ENCODE measurements at places on chromosomes 5 and 9. TPM values are rescaled to one million over a fixed set of nuclear protein-coding genes. Genes with fewer than 3 reads are reported as not detected.

- DNase-seq, result no peak
Measured at GRCh38 chr9:34253460-34253837, 74.6 kb downstream of the UBAP1 start.

HRCT1 gene
- not detected for total RNA-seq

DNA sequence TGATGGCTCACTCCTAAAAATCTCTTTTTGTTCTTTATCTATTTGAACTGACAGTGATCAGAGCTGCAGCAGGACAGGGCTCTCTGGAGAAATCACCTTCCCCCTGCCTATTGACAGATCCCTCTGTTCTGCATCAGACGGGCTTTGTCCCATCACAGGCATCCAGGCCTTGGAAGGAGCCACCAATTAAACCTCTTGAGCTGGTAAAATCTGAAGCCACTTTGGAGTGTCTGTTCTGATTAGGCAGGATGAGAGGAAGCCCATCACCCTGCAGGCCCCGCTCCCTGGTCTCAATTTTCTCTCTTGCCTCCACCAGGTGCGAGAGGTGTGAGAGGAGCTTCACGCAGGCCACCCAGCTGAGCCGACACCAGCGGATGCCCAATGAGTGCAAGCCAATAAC is 97.7 kb downstream of the PRDM6 start:
- DNase-seq, result no peak

GRCh38 chr9:27817747-27818146 is 244.5 kb upstream of the C9orf72 start:
- DNase-seq, result no peak

PCDHGA11 gene
- not detected for total RNA-seq

CSNK1G3 gene
- total RNA-seq, result 36.1 TPM

DNA sequence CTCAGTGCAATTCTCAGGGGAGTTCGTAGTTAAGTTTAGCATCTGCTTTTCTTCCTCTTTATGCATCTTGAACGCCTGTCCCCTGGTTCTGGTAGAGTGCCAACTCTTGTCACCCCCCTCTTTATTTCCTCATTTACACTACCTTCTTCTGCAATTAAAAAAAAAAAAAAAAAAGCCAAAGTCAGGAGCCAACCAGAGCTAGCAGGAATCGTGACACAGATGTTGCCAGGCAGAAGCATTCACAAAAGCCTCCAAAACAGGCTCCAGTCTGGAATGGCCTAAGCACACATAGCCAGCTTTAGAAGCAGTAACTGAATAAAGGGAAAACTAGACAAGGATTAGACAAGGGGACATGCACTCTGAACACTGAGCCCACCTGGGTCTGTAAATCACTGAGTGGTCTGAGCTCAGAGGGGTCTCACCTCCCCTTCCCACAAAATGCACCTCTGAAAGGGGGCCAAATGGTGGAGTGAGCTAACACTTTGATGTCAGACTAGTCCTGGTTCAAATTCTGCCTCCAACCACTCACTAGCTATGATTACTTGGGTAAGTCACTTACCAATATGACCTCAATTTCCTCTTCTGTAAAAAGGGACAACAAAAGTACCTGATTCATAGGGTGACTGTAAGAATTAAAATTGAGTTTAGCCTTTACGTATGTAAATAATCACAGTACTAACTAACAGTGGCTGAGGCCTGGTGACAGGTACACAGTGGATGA is 2.0 kb downstream of the CD74 start:
- peak; percentile 64 for DNase-seq

AGTPBP1 gene
- total RNA-seq, result 46.4 TPM

CARD6 gene
- total RNA-seq, result 1.4 TPM

GRCh38 chr9:131475956-131476776 is 26.6 kb upstream of the POMT1 start:
- no peak for DNase-seq

DNA sequence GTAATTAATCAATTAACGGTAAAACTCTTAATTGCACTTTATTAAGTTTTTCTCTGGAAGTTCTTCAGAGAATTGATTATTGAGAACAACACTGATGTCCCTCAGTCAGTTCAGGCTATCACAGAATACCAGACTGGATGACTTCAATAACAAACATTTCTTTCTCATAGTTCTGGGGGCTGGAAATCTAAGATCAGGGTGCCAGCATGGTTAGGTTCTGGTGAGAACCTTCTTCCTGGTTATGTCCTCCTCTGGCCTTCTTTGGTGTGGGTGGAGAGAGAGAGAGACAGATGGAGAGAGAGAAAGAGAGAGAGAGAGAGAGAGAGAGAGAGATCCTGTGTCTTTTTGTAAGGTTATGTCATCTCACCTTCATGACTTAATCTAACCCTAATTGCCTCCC is 71.4 kb upstream of the DAP start:
- no peak for DNase-seq

SPINK13 gene
- not detected for total RNA-seq

- DNase-seq, result no peak
Measured at GRCh38 chr9:121538221-121538620, 38.6 kb upstream of the GGTA1 start.

BARHL1 gene
- not detected for total RNA-seq

- no peak for DNase-seq
Measured at GRCh38 chr9:79800578-79800977, 228.8 kb downstream of the TLE4 start.

GRCh38 chr9:88792502-88792901 is 198.8 kb upstream of the S1PR3 start:
- DNase-seq, result no peak

GRCh38 chr5:88813805-88814575 is 69.0 kb downstream of the MEF2C start:
- DNase-seq, result no peak

PTPN3 gene
- total RNA-seq, result 1.3 TPM

DNA sequence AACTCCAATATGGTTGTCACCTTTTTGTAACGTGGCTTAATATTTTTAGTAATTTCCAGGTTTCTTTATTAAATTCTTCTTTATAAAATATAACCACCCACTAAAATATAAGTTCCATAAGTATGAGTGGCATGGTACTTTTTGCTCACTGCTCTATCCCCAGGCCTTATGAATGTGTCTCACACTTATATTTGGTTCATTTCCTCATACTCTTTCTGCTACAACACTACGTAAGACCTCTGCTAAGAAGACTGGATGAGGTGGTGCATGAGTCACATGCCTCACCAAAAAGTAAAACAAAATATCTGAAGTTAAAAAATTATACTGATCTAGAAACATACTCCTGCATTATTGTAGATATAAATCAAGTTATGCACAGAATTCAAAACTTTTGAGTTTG is 400.9 kb downstream of the HCN1 start:
- no peak for DNase-seq

CTSV gene
- 0.16 TPM for total RNA-seq

DNA sequence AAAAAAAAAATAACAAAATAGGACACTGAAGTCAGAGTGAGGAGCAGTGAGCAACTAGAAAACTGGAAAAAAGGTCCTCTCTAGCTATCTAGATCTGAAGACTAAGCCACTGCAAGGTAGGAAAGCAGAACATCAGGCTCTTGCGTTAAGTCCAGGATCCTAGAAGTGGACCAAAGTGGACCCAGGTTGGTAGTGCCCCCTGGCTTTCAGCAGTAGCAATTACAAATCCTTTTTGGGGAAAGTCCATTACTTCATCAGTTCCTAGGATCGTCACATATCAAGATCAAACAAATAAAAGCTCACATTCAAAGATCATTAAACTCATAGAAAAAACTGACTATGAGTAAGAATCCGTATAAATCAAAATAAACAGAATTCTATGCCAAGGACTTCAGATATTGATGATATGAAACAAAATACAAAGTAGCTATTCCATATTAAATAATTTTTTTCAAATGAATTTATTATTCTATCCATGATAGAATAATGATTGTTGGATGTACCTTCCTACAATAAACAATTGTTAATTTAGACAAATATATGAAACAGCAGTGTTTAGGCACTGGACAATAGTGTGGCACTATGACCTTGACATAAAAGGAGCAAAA is 6.5 kb upstream of the RICTOR start:
- DNase-seq, result peak; percentile 39

RIMOC1 gene
- 19.5 TPM for total RNA-seq
